ENCODE measurements at places on chromosomes 4 and X.

DNA sequence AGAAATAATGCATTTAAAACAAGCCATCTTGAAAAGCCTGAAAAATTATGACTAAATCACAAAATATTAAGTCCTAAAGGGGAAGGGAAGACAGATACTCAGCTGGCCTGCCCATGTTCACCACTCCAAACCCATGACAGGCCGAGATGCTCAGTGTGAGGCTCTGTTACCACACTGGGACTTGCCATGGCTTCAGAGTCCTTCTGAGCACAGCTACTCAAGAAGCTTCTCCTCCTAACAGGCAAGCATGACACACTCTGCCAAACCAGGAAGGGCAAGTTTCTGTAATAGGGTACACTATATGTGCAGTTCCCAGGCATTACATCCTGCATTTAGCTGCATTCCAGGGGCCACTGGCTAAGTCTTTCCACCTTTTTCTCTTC, 34.0 kb upstream of the CYBB start:
- DNase-seq: no peak

GRCh38 chr4:55409468-55410171, 13.9 kb downstream of the TMEM165 start:
- DNase-seq: no peak

DNA sequence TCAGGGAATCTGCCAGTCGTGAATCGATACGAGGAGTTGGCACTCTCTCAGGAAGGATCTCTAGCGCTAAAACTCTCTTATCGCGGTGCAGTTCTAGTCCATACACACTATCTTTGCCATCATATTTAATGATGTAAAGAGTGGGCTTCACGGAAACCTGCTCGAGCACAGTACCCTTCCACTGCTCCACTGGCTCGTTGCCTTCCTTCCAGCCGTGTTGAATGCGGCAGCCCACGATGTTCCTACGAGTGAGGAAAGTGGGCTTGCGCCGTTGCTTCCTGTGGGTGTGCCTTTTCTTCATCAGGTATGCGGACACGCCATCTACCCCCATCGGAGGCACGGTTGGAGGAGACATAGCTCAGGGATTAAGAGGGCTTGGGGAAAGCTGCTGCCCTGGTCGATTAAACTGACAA, 661 bp downstream of the SPIN4 start:
- DNase-seq: no peak

DNA sequence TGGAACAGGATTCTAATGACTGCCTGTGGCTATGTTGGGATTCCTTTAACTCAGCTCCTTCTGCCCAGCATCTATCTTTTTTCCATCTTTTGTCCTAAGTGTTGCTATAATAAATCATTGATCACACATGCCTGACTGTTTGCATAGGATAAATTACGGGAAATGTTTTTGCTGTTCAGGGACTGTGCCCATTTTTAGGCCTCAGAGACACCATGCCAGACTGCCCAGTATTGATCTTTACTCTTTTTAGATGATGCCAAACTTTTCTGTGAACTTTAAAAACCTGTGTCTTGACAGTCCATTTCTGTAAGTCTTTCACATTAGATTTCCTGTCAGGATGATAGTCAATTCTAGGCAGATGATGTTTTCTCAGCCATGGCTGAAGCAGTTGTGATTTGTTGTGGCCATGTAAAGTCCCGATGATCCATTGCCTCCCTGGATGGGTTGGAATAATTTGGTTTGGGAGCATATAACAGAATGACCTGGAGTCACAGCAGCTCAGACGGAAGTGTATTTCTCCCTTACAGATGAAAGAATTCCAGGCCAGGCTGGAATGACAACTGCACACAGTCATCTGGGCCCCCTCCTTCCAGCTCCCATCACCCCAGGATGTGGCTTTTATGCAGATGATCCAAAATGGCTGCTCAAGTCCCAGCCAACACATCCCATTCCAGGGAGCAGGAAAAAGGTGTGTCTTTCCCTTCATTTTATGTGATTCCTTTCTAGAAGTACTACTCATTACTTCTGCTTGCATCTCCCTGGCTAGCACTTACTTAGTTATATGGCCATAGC, 3.4 kb downstream of the HTT-AS start:
- no peak for DNase-seq

DNA sequence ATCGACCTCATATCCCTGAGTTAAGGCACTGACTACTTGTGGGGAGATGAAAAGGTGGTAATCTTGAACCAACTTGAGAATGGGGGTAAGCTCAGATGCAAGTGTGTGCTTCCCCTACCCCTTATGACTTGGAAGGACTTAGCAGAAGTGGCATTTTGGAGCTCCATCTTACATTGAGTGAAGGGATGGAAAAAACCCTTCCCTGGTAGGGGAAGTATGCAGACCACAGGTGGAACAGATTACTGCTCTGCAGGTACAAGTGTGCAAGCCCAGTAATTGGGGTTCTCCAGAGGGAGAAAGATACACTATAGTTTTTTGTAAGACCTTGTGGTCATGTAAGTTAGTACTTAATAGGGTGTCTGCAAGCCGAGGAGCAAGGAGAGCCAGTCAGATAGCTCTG, 12.2 kb upstream of the WDR1 start:
- DNase-seq: no peak

Data from AG04450 (cell line).